ENCODE measurements at places on chromosomes 11 and 22.

- no peak for DNase-seq
These were observed 84.1 kb downstream of the SLC1A2 start for GRCh38 chr11:35335226-35335625.

GRCh38 chr11:47850337-47850736 is 2.2 kb upstream of the NUP160 start:
- DNase-seq, result no peak

GRCh38 chr22:46829117-46829891 is 66.9 kb downstream of the TBC1D22A start:
- DNase-seq, result no peak

DNA sequence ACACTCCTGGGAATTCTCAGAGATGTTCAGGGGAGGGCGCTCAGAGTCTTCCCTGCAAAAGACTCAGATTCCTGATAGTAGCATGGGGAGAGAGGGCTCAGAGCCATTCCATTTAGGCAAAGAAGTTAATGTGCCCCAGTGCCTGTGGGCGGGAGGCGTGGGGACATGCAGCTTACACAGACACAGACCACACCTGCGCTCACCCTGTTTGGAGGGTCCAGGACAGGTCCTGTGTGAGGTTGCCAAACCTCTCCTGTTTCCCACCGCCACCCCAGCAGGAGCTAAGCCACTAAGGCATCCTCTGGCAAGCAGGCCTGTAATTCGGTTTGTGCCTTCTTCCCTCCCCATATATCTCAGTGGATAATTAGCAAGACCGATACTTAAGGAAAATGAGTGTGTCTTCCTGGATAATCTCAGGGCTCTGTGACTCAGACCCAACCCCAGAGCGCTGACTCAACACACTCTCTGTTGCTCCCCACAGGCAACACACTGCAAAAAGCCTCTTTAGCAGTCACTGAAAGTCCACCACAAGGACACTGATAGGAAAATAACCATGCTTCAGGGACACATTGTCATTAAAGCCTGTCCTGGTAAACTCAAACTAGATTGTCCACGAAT is 118.9 kb upstream of the LMO1 start:
- no peak for DNase-seq

GRCh38 chr11:125428486-125429173 is 67.4 kb downstream of the FEZ1 start:
- DNase-seq, result no peak

DNA sequence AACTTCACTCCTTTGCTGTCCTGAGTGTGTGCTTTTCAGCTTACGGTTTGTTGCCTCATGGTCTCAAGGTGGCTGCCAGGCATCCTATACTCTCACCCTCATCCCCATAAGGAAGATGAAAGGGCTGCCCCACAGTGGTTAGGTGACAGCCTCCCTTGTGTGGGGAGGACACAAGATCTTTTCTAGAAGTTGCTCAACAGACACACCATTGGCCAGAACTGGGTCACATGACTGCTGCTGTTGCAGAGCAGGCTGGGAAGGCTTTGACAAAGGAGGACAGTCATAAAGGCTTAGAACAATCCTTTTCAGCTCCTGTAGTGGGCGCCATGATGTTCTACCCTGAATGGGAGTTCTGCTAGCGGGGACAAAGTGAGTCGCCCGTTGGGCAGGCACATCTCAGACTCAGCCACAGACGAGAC is 69.7 kb upstream of the RASD2 start:
- DNase-seq, result no peak

DNA sequence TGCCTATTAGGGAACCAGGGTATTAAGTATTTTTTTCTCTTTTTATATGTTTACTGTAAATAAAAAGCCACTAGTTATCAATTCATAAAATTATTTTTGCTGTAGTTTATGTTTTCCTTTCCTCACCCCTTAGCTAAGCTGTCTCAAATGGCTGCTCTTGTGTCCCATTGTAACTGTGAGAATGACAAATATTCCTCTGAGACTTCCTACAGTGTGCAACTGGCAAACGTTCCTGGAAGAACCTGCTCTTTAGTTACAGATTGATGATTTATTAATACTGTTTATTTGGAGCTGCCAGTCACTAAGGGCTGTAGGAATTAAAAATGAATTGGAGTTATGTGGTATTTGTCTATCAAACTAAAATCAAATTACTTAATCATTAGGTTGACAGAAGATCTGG is 675.4 kb upstream of the ARHGAP42 start:
- DNase-seq, result no peak

Measured in iPS DF 19.7 (cell line).